ENCODE measurements at places on chromosomes 16 and 17.

- DNase-seq, result peak; percentile 32
Measured at GRCh38 chr17:49576088-49576916, 631 bp downstream of the NXPH3 start.

DNA sequence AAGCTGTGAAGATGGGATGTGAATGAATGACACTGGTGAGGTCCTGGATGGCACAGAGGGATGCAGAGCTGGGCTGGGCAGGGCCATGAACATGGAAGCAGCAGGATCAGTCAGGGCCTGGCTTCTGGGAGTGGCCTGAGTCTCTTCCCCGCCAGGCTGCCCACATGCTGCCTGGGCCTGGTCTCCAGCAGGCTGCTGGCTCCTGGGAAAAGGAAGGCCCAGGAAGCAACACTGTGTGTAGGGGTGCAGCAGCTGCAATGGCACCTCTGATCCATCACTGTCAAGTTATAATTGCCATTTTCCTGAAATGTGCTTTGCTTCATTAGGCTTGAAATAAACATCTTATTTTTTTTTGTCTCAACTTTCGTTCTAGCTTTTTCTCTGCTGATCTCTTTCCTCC is 260.2 kb upstream of the N4BP1 start:
- no peak for DNase-seq

DNA sequence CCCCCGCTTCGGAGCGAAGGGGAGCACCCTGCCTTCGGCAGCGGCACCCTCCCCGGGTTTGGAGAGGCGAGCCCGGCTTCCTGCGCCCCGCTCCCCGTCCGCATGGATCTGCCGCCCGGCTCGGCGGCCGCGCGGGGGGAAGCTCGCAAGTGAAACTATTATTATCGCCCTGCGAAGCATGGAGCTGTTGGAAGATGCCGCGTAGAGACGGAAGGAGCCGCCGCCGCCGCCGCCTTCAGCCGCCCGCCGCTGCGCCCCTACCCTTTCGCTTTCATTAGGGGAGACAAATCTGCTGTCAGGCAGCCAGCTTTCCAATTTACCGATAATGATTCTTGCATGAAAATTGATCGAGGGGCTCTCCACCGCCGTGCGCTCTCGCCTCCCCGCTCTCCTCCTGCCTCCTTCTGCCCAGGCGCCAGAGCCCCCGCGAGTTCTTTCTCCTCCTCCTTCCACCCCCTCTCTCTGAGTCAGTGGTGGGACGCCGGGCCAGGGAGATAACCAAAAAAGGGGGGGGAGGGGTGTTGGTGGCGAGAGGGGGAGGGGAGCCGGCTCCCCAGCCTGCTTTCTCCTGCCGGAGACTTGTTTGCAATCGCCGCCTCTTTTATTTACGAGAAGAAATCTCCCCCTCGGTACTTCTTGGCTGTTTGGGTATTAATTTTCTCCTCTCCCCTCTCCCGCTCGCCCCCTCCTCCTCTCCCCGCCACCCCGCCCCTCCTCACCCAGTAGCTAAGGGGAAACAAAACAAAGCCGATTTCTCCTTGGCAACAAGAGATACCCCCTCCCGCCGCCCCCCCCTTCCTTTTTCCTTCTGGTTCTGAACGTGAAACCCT is 58.0 kb upstream of the GSE1 start:
- peak; percentile 81 for DNase-seq

DNA sequence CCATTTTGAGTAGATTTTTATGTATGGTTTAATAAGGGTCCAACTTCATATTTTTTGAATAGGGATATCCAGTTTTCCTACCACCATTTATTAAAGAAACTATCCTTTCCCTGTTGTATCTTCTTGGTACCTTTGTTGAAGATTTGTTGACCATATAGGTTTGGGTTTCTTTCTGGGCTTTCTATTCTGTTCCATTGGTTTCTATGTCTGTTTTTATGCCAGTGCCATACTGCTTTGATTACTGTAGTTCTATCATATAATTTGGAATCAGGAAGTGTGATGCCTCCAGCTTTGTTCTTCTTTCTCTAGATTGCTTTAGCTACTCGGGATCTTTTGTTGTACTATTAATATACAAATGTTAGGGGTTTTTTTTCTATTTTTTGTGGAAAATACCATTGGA is 46.5 kb downstream of the PPM1E start:
- DNase-seq, result no peak

DNA sequence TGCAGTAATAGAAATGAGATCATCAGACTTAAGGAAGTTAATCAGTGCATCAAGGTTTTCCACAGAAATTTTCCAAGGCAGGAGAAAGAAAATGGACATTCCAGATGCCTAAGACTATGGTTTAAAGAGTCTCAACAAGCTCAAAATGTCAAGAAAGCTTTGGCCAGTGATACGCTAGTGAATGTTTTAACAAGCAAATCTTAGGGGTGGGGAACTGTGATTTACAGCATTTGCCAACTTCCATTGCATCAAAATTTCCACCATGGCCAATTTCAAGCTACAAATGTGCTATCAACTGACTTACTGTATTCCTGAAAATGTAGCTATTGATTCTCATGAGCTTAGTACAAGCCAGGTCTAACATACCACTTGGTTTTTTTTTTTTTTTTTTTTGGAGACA is 82.4 kb upstream of the CLEC3A start:
- DNase-seq, result no peak

- peak; percentile 69 for DNase-seq
Measured at GRCh38 chr16:86709902-86710601, 131.7 kb downstream of the FOXL1 start.

DNA sequence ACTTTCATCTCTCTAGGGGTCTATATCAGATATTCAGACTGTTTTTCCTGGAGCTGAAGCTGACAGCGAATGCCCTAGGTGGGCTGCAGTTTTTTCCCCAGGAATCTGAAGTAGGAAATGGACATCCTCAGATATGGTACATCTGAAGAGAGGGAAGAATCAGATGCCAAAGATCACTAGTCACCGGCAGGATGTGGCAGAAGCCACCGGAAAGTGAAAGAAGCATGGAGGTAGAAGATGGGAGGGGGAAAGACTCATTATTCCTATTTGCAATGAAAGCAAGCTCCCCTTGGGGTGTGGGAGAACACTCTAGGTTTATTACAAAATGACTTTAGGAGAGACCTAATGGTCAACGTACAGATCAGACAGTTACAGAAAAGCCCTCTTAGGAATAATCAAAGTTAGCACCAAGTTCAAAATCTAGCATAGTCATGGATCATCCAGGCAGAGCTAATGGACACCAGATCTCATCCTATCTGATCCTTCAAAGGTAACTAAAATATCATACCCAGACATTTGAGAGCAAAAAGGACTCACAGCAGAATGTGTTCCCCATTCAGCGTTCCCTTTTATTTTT is 110.7 kb downstream of the HS3ST3A1 start:
- DNase-seq, result peak; percentile 75

GRCh38 chr17:29977836-29978235 is 36.4 kb downstream of the EFCAB5 start:
- DNase-seq, result peak; percentile 23

- no peak for DNase-seq
Measured at GRCh38 chr16:31214708-31215286, 878 bp downstream of the TRIM72 start.

Measured in RPMI7951 (cell line).